ENCODE measurements at places on chromosomes 2 and 18. TPM values are rescaled to one million over a fixed set of nuclear protein-coding genes. Genes with fewer than 3 reads are reported as not detected.

The COL4A4 gene
- total RNA-seq: 5.2 TPM

- DNase-seq: no peak
Measured at GRCh38 chr18:11258039-11258610, 108.8 kb upstream of the PIEZO2 start.

GRCh38 chr2:74010087-74010541 is 25.4 kb downstream of the TET3 start:
- DNase-seq: no peak

DNA sequence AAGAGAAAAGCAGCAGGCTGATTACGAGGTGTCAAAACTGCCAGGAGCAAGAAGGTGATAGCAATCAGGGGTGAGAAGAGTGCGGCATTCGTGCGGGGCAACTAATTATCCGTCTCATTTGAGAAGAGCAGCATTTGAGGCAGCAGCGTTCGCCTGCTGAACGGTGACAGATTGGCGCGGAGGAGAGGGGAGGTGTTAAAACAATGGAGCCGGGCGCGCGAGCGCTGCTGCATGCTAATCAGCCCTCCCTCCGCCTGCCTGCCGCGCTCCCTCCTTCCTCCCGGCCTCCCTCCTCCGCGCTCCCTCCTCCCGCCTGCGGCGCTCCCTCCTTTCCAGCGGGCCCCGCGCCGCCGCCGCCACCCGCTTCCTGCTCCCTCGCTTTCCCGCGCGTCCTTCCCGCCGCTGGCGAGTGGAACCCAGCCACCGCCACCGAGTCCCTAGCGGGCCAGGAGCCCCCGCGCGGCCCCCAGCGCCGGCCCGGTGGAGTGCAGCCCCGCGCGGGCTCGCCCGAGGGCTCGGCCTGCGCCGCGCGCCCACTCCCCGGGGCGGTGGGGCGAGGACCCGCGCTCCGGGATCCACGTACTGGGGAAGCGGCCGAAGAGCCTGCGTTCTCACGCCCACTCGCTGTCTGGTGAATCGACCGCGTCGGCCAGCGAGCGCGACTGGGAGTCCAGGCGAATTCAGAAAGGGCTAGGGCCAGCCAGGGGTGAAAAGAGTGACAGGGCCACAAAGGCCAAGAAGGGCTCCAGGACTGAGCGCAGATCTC is 69.5 kb upstream of the PSMD14 start:
- DNase-seq: no peak

DNA sequence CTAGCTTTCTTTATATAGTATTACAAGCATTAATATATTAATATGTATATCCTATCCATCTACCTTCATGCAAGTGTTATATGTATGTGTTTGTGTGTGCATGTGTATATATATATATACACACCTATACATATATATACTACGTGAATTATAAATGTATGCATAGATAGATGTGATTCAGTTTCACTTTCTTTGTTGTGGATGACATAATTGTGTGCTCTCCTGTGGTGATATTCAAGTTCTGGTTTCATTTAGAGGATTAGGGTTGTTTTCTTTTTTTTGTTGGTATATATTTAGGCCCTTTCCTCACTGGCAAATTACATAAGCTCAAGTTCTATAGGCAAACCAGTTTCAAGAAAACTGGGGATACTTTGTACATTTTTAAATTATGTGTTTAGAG is 225.7 kb upstream of the FANCL start:
- DNase-seq: no peak

The UGT1A7 gene
- total RNA-seq: not detected

GRCh38 chr2:102749938-102750337 is 11.9 kb upstream of the TMEM182 start:
- no peak for DNase-seq

The GALNT3 gene
- 28.7 TPM for total RNA-seq
